ENCODE measurements at places on chromosomes 6 and 20. TPM values are rescaled to one million over a fixed set of nuclear protein-coding genes. Genes with fewer than 3 reads are reported as not detected.

UNC93A gene
- not detected for total RNA-seq

DNA sequence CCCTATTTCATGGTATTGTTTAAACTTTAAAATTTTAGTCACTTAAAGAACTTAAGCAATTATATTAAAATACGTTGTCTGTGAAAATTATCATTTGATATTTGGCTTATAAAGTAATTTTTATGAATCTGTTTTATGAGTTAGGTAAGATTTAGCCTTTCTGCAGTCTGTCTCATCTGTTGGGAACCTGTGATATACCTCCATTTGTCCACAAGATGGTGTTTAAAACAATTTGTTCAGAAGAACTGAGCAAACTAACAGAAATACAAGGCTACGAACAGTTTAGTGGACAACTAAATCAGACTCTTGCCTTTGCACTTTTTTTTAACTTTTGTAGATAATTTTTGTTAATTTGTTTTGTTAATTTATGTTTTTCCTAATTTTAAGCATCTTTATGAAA, 92.4 kb downstream of the COL9A1 start:
- no peaks in the 10 kb centered on the region for H3K36me3 ChIP-seq
- no peak overlapping the region for H3K27ac ChIP-seq
- DNase-seq: no peak
- H3K27me3 ChIP-seq: no peaks in the 10 kb centered on the region
- H3K4me3 ChIP-seq: no peak overlapping the region

HSPA12B gene
- 12.5 TPM for total RNA-seq

ZBTB12 gene
- 3.5 TPM for total RNA-seq

- H3K27me3 ChIP-seq: no peaks in the 10 kb centered on the region
- no peak overlapping the region for H3K27ac ChIP-seq
- no peak overlapping the region for H3K4me3 ChIP-seq
- DNase-seq: no peak
These were observed 60.2 kb downstream of the MRAP2 start for GRCh38 chr6:84093441-84094435.

THBS2 gene
- 6.9 TPM for total RNA-seq

DNA sequence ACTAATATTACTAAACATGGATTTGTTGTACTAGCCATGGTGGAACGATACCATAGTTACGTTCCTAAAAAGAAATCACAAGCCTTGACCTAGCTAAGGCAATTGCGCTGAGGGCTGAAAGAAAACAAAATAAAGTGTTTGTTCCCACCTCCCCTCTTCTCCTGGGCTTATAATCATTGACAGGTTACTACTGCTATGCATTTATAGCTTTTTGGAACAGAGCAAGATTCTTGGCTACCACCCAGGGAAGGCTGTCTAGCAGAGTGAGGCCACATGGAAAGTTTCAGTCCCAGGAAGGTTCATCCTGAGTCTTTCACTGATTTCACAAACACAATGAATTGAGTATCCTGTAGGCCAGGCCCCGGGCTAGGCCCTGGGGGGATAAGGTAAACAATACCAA, 84.6 kb downstream of the TMEM170B start:
- H3K36me3 ChIP-seq: no peaks in the 10 kb centered on the region
- no peaks in the 10 kb centered on the region for H3K4me1 ChIP-seq
- H3K27me3 ChIP-seq: no peaks in the 10 kb centered on the region
- no peak for DNase-seq
- H3K27ac ChIP-seq: no peak overlapping the region

DNA sequence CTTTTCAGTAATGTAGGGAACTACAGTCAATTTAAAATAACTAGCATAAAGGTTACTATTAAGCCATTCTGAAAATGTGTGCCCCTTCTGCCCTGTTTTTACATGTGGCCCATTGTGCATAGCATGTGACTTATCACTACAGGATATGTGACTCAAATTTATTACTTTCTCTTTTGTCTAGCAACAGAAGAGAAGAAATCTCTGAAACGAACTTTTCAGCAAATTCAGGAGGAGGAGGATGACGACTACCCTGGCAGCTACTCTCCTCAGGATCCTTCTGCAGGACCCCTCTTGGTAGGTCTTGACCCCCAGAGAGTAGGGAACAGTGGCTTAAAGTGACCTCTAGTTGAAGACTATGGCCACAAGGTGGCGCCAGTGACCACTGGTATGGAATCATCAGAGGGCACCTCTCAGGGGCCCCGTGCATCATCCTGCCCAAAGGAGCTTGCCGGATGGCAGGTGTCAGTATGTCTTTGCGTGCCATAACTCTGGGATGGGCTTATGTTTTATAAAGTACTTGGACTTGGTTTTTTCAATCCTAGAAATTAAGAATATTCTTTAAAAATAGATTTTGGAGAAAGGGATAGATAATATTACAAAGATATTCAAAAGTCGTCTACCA, 23.9 kb downstream of the RPRD1B start:
- no peak overlapping the region for H3K4me3 ChIP-seq
- DNase-seq: peak; percentile 86
- H3K36me3 ChIP-seq: peaks cover 55% of the 10 kb centered on the region
- H3K4me1 ChIP-seq: peaks cover 42% of the 10 kb centered on the region

GRCh38 chr6:30940361-30940986, at the start of gene MUCL3:
MUCL3 (plus strand) TSS chr6:30940973; CDS start chr6:30941000, 27 bp downstream.
- peaks cover 12% of the 10 kb centered on the region for H3K27me3 ChIP-seq
- H3K4me1 ChIP-seq: peaks cover 11% of the 10 kb centered on the region
- no peak within 1 kb of the TSS for H3K4me3 ChIP-seq
- DNase-seq: no peak
- H3K36me3 ChIP-seq: no peaks in the 10 kb centered on the region

DNA sequence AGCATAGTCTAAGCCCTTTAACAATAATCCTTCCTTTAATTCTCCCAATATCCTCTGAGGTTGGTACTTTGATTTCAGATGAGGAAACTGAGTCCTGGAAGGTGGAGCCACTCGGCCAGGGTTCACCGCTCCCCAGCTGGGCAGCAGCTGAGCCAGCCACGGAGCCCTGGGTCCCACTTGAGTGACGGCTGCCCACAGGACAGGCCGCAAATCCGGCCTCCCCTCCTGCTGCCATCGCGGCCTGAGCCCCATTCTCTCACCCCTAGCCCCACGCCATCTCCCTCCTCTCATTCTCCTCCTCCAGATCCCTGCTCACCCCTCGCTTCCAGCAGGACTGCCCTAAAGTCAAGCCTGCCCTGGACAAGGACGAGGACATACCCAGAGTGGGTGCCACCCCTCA, 41.4 kb downstream of the AGPAT4 start:
- no peaks in the 10 kb centered on the region for H3K27me3 ChIP-seq
- H3K4me3 ChIP-seq: no peak overlapping the region
- no peak overlapping the region for H3K27ac ChIP-seq
- no peak for DNase-seq
- H3K36me3 ChIP-seq: peaks cover 8% of the 10 kb centered on the region

DNA sequence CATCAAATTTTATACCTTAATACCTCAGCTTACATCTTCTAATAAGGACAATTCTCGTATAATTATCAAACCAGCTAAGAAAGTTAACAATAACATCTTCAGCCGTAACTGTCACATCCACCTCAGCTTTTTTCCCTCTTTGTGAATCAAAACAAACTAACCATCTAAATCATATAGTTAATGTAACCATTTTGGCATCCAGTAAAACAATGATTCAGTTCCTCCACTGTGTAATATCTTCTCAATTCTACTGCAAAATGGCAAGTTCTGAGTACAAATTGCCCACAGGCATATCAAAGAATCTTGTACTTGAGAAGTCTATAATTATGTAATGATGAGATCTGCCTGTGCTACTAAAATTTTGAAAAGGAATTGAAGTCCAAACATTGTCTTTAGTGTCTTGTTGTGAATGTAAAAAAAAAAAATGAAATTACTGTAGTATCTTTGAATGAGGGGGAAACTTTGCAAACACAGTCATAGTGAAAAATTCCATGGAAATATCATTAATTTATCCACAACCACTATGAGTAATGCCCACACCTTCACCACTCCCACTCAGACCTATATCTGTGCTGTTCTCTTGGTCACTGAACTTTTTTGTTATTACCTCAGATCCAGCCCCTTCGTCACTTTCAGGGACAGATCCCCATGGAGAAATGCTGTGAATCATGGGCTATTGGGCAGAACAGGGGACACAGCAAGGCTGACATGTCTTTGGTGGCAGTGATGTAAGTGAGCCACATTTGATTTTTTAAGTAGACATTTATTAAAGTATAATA, 178.6 kb upstream of the RAB32 start:
- no peak overlapping the region for H3K27ac ChIP-seq
- no peak for DNase-seq
- H3K4me3 ChIP-seq: no peak overlapping the region
- H3K36me3 ChIP-seq: no peaks in the 10 kb centered on the region
- no peaks in the 10 kb centered on the region for H3K4me1 ChIP-seq
- no peaks in the 10 kb centered on the region for H3K27me3 ChIP-seq

GRCh38 chr20:19463597-19463996, 251.2 kb downstream of the SLC24A3 start:
- H3K36me3 ChIP-seq: no peaks in the 10 kb centered on the region
- H3K4me3 ChIP-seq: no peak overlapping the region
- no peak for DNase-seq
- peaks cover 43% of the 10 kb centered on the region for H3K27me3 ChIP-seq

FIG4 gene
- total RNA-seq: 8.0 TPM

NOX3 gene
- total RNA-seq: not detected

DNA sequence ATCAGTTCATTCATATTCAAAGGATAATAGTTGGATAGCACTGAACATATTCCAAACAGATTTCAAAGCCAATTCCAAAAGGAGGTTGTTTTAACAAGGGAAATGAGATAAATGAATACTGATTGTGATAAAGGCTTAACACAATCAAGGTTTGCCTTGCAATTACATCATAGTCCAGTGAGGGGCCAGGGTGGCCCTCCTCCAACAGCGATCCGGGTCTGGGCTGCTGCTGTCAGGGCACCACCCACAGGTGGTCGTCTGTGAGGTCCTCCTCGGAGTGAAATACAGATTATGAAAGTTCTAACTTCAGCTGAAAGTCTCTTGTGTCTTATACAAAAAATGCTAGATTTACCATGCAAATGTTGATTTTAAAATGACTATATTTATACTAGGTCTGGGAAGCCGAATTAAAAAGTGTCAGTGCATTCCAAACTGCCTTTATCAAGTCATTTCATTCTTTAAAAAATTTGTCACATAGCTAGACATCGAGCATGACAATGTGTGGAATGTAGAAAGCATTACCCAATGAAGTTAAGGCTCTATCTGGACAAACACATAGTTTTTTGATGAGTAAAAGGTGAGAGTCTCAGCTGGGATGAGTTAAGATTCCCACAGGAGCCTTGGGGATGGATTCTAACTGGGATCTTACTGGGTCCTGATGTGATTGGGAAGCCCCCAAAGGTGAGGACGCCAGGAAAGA, 65.9 kb upstream of the SLC22A23 start:
- no peaks in the 10 kb centered on the region for H3K4me1 ChIP-seq
- no peak overlapping the region for H3K4me3 ChIP-seq
- no peak overlapping the region for H3K27ac ChIP-seq
- peaks cover 88% of the 10 kb centered on the region for H3K27me3 ChIP-seq
- DNase-seq: no peak
- H3K36me3 ChIP-seq: no peaks in the 10 kb centered on the region

- H3K4me3 ChIP-seq: no peak overlapping the region
- peaks cover 15% of the 10 kb centered on the region for H3K27me3 ChIP-seq
- DNase-seq: no peak
- H3K27ac ChIP-seq: no peak overlapping the region
- no peaks in the 10 kb centered on the region for H3K36me3 ChIP-seq
These were observed 56.5 kb upstream of the SIRPA start for GRCh38 chr20:1838556-1839279.

GRCh38 chr20:36833275-36834020, 42.5 kb upstream of the TLDC2 start:
- peaks cover 88% of the 10 kb centered on the region for H3K4me1 ChIP-seq
- H3K27me3 ChIP-seq: no peaks in the 10 kb centered on the region
- peak overlapping the region; percentile 92 for H3K27ac ChIP-seq
- DNase-seq: no peak

GRCh38 chr20:60365882-60366281, 407.7 kb downstream of the CDH26 start:
- no peaks in the 10 kb centered on the region for H3K4me1 ChIP-seq
- H3K27me3 ChIP-seq: no peaks in the 10 kb centered on the region
- H3K4me3 ChIP-seq: no peak overlapping the region

ABCC10 gene
- 11.7 TPM for total RNA-seq

GRCh38 chr20:20562507-20562906, 149.9 kb downstream of the RALGAPA2 start:
- H3K4me1 ChIP-seq: no peaks in the 10 kb centered on the region
- no peak overlapping the region for H3K27ac ChIP-seq
- no peak overlapping the region for H3K4me3 ChIP-seq
- H3K36me3 ChIP-seq: peaks cover 16% of the 10 kb centered on the region
- no peak for DNase-seq

DNA sequence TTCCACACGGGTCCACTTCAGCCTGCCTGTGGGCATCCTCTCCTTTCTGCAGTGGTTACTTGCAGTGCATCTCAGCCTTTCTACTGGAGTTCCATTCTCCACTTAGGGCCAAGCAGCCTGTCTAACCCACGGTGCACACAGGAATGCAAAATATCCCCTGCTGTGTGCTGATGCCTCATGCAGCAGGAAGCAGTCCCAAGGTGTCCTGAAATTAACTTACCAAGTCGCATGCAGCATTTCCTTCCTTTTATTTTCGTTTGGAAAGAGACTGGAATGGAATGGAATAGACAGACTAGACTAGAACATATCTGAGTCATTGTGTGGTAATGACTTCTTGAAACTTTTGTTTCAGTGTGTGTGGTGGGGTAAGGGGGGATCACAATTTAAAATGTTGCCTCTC, 25.9 kb upstream of the FOXQ1 start:
- peaks cover 62% of the 10 kb centered on the region for H3K27me3 ChIP-seq
- H3K4me3 ChIP-seq: no peak overlapping the region
- no peaks in the 10 kb centered on the region for H3K4me1 ChIP-seq
- no peak for DNase-seq
- H3K36me3 ChIP-seq: no peaks in the 10 kb centered on the region
- no peak overlapping the region for H3K27ac ChIP-seq

WFDC12 gene
- not detected for total RNA-seq

OXT gene
- total RNA-seq: not detected

All from left ventricle myocardium inferior (tissue), 1 donor.